ENCODE measurements at places on chromosomes 7 and 10.

DNA sequence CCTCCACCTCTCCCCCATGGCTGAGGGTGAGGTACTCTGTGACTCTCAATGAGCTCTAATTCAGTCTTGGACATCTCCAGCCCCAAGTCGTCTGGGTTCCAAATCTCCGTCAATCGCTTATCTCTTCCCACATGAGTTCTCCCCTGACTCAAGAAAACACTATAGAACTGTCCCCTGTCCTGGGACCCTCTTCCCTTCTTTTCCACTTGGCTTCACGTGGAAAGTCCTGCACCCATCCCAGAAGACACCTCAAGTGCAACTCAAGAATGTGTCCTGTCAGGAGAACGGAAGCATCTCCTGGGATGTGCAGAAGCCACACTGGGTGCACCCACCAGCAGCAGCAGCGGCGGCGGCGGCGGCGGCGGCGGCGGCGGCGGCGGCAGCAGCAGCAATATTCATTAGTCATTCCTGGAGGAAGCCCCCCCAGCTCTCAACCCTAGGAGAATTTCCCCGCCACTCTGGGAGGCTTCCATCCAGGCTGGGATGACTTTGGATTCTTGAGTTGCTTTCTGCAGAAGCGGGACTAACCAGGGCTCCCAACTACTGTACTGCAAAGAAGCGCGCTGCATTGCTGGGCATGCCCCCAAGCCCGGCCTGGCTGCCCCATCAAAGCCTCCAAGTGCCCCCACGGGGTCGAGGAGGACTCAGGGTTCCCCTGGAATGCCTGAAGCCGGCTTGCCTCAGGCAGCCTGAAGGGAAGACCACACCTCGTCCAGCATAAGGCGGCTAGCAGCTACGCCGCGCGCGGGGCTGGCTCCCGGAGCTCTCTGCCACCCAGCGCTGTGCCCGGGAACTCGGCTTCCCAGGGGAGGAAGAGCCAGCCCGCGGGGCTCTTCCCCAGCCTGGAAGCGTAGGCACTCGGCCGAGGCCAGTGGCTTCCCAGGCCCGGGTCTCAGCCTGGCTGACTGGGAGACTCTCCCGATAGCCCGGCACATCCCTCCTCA, 1.0 kb downstream of the CRTAC1 start:
- DNase-seq: peak; percentile 43

DNA sequence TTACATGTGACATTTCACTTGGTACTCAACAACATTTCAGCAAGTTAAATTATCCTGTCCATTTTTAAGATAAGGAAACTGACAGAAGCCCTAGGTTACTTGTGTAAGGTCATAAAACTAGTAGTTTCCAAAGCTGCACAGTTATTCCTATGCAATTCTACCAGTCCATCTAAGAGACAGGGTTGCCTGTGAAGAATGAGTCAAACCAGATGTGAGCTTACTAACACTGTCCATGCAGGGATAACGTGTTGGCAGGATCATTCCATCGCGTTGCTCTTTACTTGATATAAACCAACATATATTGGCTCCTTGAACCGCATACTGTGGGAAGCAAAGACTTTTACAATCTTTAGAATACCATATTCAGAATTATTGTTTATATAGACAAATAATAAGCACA, 280.9 kb upstream of the HGF start:
- no peak for DNase-seq

DNA sequence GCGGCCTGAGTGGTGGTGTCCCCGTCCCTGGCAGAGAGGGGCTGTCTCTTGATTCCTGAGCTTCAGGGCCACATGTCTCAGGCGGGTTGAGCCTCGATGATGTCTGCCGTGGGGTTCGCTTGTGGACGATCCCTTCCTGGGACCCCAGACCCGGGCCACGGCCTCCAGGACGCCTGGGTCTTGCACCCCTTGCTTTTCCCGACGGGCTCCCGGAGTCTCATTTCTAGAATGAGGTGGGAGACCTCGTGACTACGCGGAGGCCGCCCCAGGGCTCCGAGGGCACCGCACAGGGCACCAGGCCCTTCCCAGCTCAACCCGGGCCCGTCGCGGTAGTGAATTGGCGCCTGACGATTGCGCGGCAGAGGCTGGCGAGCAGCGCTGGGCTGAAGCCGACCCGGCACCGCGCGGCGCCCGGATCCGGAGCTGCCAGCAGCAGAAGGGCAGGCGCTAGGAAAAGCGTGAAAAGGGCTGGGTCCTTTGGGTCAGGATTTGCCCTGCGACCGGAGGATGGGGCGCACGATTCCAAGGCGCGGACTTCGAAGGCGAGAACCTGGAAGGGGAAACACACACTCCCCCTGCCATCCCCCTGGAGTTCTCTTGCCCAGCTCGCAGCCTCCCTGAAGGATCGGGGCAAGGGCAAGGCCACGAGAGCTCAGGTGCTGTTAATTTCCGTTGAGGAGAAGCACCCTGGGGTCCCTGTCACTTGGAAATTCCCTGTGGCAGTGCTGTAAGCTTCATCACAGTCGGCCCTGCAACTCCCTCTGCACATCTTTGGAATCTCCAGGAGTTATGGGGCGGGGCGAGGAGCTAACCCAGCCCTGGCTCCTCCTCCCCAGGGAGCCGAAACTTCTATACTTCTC, 15.5 kb downstream of the TLX1 start:
- no peak for DNase-seq

DNA sequence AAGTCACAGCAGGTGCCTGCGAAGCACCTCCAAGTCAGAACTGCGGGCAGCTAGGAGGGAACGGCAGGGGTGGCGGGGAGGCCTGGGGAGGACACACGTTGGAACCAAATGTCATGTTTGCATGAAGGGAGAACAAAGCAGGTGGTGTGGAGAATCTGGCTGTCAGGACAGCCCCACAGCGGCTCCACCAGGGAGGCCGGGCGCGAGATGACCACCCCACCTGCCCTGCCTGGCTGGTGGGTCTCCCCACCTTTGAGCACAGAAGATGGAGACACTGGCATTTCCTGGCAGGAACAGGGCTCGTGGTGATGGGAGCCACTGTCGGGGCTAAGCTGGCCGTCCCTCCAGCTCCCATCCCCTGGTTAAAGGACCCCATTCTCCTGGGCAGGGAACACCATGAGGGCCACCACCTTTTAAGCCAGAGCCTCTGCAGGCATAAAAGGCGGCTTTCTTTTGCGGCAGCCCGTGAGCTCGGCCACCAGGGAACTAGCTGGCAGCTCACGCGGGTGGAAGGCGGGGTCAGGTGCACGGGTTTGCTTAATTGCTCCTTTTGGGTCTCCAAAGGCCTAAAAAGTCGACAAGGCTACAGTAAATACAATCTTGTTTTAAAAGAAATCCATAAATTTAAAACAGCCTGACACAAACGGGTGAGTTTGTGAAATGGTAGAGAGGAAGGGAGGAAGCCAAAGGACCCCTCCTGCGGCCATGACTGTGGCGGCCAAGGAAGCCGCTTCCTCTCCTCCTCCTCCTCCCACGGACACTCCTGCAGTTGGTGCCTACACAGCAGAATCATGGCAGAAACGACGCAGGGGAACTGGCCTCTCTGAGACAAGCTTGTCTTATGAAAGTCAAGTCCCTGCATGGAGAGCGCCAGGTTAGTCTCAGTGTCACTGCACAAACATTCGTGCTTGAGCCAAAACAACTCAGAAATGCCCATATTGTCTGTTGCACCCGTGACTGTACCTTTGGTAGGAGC, 213.8 kb downstream of the DNAJB6 start:
- DNase-seq: no peak

GRCh38 chr10:13970957-13971353, 359.8 kb downstream of the FRMD4A start:
- no peak for DNase-seq

- DNase-seq: peak; percentile 22
Measured at GRCh38 chr10:17910125-17910789, 41.5 kb upstream of the SLC39A12 start.

GRCh38 chr7:103894656-103895596, 94.5 kb downstream of the RELN start:
- no peak for DNase-seq

DNA sequence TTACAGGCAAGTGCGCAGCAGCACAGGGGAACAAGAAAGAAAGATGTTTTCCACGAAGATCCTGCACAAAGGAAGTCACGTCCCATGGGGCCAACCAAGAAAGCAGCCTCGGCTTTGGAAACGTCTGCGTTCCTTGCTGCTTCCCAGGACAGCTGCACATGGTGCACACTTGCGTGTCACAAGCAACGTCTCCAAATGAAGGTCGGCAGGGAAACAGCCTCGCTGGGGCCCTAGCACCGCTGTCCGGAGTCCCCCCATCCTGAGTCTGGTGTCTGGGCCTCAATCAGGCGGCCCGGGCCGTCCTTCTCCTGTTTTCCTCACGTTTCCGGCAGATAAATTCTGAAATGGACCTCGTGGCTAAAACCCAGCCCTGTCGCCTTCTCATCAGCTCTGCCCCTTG, 206.2 kb downstream of the DIP2C start:
- DNase-seq: no peak

GRCh38 chr10:22752272-22752889, 38.0 kb upstream of the PIP4K2A start:
- DNase-seq: no peak

- DNase-seq: peak; percentile 58
Measured at GRCh38 chr7:49852619-49853462, 79.4 kb downstream of the VWC2 start.

All from glutamatergic neuron (in vitro differentiated cells).